ENCODE measurements at places on chromosomes 1 and 21.

- DNase-seq, result no peak
These were observed 110.9 kb upstream of the APP start for GRCh38 chr21:26281506-26281905.

GRCh38 chr1:179924268-179924667, 30.3 kb upstream of the CEP350 start:
- no peak for DNase-seq

DNA sequence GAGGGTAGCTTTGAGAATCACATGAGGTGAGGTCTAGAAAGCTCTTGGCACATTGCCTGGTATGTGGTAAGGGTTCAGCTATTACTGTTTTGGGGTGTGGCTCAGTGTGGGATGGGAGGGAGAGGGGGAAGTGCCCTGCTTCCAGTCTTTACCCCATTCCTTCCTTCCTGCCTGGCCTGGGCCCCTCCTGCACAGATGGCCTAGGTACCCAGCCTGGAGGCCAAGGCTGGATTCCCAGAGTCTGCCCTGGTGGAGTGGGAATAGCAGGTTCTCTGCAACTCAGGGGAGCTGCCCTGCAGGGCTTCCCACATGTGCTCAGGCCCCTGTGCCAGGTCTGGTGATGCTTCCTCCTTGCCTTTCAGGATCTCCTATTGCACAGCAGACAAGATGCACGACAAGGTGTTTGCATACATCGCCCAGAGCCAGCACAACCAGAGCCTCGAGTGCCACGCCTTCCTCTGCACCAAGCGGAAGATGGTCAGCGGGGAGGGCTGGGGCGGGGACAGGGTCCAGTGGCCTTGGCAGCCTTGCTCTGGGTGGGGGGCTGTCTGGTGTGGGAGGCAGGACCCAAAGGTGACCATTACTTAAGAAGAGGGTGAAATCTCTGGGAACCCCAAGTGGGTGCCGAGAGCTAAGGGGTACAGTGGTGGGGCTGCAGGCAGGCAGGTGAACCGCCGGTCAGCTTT, 13.5 kb downstream of the LDLRAP1 start:
- DNase-seq, result peak; percentile 59

DNA sequence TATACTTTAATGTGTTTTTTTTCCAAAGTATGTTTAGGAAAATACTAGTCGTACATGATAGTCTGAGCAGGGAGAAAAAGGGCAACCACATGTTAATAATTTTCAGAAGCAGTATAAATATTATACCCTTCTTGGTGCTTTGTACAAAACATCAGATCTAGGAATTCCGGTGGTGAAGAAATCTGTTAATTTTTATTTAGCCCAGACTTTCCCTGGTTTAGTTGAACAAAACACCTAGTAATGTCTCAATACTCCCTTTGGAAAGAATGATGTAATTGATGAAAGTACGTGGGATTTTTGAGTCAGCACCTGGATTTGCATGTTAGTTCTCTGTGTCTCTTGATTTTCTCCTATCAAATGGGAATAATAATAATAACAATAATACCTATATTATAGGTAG, 38.4 kb upstream of the KCNK2 start:
- no peak for DNase-seq
